ENCODE measurements at places on chromosomes 2 and 18.

- no peaks in the 10 kb centered on the region for H3K27me3 ChIP-seq
- H3K4me1 ChIP-seq: no peaks in the 10 kb centered on the region
- no peak overlapping the region for H3K27ac ChIP-seq
Measured at GRCh38 chr2:120508567-120509041, 162.7 kb downstream of the INHBB start.

- no peak for DNase-seq
- H3K36me3 ChIP-seq: peaks cover 50% of the 10 kb centered on the region
- no peaks in the 10 kb centered on the region for H3K4me1 ChIP-seq
- H3K27ac ChIP-seq: no peak overlapping the region
- no peak overlapping the region for H3K4me3 ChIP-seq
- H3K27me3 ChIP-seq: no peaks in the 10 kb centered on the region
Measured at GRCh38 chr18:9280849-9281248, 53.7 kb upstream of the TWSG1 start.

DNA sequence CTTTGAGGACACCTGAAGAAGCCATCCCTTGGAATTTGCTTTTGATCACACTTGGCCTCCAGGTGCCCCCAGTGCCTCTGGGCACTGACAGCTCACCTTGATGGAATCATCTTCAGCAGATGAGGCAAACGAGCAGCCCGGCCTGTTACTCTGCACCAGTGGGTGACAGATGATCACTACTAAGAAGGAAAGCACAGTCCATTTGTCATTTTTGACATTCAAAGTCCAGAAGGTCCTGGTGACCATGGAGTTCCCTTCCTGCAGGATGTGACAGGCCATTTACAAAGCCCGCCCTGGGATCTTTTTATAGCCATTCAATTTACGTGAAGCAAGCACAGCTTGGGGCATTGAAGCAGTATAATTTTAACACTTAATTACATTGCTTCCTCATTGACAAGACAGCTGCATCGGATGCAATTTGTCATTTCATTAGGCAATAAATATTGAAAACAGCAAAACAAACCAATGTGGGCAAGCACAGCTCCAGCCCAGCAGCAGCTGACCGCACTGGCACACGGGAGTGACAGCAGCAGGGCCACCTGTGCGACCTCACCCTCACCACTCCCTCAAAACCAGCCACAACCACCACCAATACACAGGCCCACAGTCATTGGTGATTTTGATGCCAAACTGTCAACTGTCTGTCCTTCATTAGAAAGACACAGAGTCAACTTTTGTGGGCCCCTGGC, 76.0 kb upstream of the SLC66A3 start:
- no peak overlapping the region for H3K4me3 ChIP-seq
- no peaks in the 10 kb centered on the region for H3K36me3 ChIP-seq
- no peak for DNase-seq

- H3K27ac ChIP-seq: no peak overlapping the region
- H3K36me3 ChIP-seq: peaks cover 52% of the 10 kb centered on the region
- no peak overlapping the region for H3K4me3 ChIP-seq
- no peaks in the 10 kb centered on the region for H3K4me1 ChIP-seq
- DNase-seq: no peak
Measured at GRCh38 chr2:24203029-24203786, 28.4 kb downstream of the FAM228A start.

- no peaks in the 10 kb centered on the region for H3K4me1 ChIP-seq
- H3K4me3 ChIP-seq: no peak overlapping the region
- no peaks in the 10 kb centered on the region for H3K27me3 ChIP-seq
Measured at GRCh38 chr2:14015113-14015630, 617.3 kb upstream of the LRATD1 start.

- H3K4me1 ChIP-seq: no peaks in the 10 kb centered on the region
- no peak overlapping the region for H3K4me3 ChIP-seq
- DNase-seq: no peak
- no peaks in the 10 kb centered on the region for H3K36me3 ChIP-seq
- no peak overlapping the region for H3K27ac ChIP-seq
- no peaks in the 10 kb centered on the region for H3K27me3 ChIP-seq
Measured at GRCh38 chr18:51478908-51479307, 281.4 kb upstream of the MEX3C start.

DNA sequence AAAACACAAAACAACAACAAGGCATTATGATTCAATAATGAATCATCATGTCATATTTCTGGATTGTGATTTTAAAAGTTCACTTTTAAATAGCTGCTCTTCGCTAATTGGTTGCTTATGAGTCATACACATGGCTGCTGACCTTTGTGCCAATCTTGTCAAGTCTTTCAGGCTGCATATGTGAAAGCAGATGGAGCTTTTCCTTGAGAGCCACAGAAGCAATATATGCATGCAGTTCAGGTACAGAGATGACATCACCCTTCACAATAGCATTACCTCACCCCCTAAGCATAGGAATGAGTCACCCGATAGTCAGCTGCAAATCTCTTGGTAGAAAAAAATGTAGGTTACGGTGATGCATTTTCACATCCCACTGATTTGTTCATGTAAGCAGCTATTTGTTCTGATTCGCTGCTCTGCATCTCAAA, 27.2 kb downstream of the EIF2AK3 start:
- no peaks in the 10 kb centered on the region for H3K27me3 ChIP-seq
- no peaks in the 10 kb centered on the region for H3K4me1 ChIP-seq
- H3K27ac ChIP-seq: peak overlapping the region; percentile 9
- peaks cover 9% of the 10 kb centered on the region for H3K36me3 ChIP-seq
- no peak overlapping the region for H3K4me3 ChIP-seq
- DNase-seq: peak; percentile 17

DNA sequence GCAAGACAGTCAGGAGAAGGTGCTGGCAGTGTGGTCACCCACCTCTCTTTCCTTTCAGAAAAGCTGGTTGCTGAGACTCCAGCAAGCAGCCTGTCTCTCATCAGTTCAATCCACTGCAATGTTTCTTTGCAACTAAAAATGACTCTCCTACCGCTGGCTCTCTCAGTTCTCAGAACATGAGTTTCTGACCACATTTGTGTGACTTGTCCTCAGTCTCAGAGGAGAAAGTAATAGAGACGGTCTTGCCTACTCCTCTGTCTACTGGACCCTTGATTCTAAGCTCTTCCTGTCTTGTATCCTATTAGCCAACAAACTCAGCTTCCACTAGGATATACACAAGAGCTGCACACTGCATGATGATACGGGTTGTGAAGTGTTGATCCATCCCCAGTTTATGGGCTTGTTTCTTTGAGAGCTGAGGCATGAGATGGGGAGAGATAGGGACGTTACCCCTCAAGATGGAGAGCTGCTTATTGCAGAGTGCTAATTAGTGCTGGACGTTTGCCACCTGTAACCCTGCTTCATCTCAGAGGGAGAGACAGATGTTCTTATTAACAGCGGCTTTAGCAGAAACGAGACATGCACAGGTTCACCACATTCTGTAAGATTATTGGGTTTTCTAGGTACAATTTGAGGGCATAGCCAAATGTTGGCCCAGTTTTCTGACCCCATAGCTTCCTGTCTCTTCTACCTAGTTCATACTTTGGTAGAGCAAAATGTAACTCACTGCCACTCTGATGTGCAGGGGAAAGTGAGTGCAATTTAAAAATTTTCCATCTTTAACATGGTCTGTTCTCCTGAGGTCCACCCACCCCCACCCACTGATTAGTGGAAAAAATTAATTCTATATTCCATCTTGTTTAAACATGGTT, 32.4 kb upstream of the YWHAQ start:
- no peaks in the 10 kb centered on the region for H3K4me1 ChIP-seq
- H3K4me3 ChIP-seq: no peak overlapping the region

DNA sequence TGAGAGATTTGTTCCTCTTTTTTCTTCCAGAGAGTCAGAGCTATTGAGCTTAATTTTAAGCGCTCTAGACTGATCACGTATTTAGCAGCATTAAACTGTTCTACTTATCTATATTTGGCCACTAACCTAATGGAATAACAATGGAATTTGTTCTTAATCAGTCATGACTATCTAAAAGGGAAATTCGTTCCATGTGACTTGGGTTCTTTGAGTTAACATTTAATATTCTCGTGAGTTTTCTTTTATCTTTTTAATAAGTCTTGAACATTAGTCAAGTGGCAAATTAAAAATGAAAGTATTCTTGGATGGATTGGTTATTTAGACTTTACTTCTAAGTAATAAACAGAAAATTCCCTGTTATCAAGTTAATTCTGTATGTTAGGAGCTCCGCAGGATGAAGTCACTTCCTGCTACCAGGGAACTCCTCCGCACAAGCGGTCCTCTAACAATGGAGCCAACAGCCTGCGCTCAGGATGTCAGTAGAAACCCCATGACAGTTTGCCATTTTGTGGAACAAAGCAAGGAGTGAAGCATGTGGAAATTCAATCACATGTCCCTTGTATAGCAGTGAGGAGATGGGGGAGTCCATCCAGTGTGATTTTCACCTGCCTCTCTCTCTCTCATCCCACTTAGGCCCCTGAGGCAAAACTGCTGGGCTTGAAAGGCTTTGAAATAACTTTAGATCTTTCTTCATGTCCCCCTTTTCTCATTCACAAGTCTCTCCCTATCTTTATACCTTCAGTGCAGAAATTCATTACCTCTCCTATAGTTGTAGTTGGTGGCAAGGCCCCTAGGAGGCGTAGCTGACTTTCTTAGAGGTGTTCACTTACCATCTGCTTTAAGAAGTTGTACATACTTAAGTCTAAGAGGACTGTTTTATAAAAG, 138.1 kb downstream of the WDR7 start:
- no peaks in the 10 kb centered on the region for H3K4me1 ChIP-seq
- no peaks in the 10 kb centered on the region for H3K27me3 ChIP-seq
- H3K4me3 ChIP-seq: no peak overlapping the region
- H3K36me3 ChIP-seq: peaks cover 3% of the 10 kb centered on the region
- no peak for DNase-seq

GRCh38 chr2:9274701-9275343, 68.2 kb downstream of the ASAP2 start:
- H3K4me1 ChIP-seq: no peaks in the 10 kb centered on the region
- no peaks in the 10 kb centered on the region for H3K27me3 ChIP-seq

DNA sequence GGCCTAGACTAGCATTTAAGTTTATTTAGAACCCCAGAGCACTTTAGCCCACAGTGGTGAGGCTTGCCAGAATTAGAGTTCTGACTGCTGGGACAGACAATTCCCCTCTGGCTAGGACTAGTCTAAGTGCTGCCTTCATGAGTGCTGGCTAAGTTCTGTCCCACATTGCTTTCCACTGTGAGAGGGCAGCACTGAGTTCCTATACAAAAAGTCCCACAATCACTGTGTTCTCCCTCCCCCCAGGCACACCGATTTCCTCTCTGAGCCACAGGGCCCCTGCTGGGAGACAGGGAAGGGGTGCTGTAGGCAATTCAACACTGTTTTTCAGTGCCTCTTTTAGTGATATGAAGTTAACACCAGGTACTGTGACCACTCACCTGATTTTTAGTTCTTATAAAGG, 310.9 kb downstream of the DLGAP1 start:
- H3K4me1 ChIP-seq: no peaks in the 10 kb centered on the region
- no peak for DNase-seq
- H3K27me3 ChIP-seq: no peaks in the 10 kb centered on the region
- H3K4me3 ChIP-seq: no peak overlapping the region
- no peak overlapping the region for H3K27ac ChIP-seq

- H3K36me3 ChIP-seq: no peaks in the 10 kb centered on the region
- no peak overlapping the region for H3K27ac ChIP-seq
- no peak overlapping the region for H3K4me3 ChIP-seq
- DNase-seq: no peak
- no peaks in the 10 kb centered on the region for H3K27me3 ChIP-seq
Measured at GRCh38 chr2:18232731-18233438, 327.6 kb downstream of the RDH14 start.

DNA sequence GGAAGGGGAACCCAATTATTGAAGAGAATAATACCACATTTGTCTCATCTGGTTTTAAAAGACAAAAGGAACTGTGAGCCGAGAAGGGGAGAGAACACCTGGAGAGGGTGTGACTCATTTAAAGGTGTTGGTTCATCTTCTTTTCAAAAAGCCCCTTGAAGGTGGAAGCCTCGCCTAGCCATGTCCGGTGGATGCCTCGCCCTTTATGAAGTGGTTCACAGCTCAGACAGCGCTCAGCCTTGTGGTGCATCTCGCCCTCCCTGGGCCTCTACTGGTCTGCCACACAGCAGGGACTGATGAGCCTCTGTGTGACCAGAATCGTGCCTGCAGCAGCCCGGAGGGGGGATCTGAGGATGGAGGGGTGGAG, 290.0 kb upstream of the CXCR4 start:
- H3K4me1 ChIP-seq: no peaks in the 10 kb centered on the region
- peaks cover 3% of the 10 kb centered on the region for H3K27me3 ChIP-seq
- no peak overlapping the region for H3K4me3 ChIP-seq
- no peak for DNase-seq

DNA sequence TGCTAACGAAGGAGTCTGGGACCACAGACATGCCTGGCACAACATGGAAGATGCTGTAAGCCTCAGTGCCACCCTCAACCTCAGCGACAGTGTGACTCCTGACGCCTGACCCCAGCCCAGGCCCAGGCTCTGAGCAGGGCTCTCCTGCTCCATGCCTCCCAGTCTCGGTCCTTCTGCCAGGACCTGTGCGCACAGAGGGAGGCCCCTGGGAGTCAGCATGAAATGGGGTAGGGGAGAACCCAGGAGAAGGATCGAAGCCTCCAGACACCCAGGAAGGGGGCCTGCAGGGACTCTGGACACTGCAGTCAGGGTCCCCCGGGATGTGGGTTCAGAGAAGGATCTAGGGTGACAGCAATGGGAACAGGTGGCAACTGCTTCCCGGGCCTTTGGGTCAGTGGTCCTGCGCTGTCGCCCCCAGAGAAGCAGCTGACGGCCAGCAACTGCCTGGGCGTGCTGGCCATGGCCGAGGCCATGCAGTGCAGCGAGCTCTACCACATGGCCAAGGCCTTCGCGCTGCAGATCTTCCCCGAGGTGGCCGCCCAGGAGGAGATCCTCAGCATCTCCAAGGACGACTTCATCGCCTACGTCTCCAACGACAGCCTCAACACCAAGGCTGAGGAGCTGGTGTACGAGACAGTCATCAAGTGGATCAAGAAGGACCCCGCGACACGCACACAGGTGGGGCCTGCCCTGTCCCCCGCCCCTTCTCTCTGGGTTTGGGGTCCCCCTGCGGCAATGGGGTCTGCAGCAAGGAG, 233.9 kb downstream of the ATAD2B start:
- no peak overlapping the region for H3K4me3 ChIP-seq
- no peak for DNase-seq
- H3K27me3 ChIP-seq: no peaks in the 10 kb centered on the region
- H3K4me1 ChIP-seq: no peaks in the 10 kb centered on the region
- H3K27ac ChIP-seq: no peak overlapping the region

- no peak for DNase-seq
- no peaks in the 10 kb centered on the region for H3K4me1 ChIP-seq
- peaks cover 44% of the 10 kb centered on the region for H3K36me3 ChIP-seq
- H3K27ac ChIP-seq: no peak overlapping the region
- H3K27me3 ChIP-seq: no peaks in the 10 kb centered on the region
Measured at GRCh38 chr2:241670333-241671110, 16.1 kb downstream of the DTYMK start.

GRCh38 chr2:11998218-11998617, 251.8 kb downstream of the LPIN1 start:
- no peak overlapping the region for H3K27ac ChIP-seq
- no peaks in the 10 kb centered on the region for H3K36me3 ChIP-seq
- DNase-seq: no peak
- no peak overlapping the region for H3K4me3 ChIP-seq
- peaks cover 2% of the 10 kb centered on the region for H3K4me1 ChIP-seq
- H3K27me3 ChIP-seq: peaks cover 4% of the 10 kb centered on the region
